ENCODE measurements at places on chromosomes 16 and 17.
A peak's percentile ranks its signal among the peaks of the same experiment; 100 is the strongest.

GRCh38 chr16:16154281-16154951 is 68.9 kb downstream of the ABCC6 start:
- no peak for DNase-seq

- no peak for DNase-seq
Measured at GRCh38 chr16:57526498-57526897, 9.9 kb downstream of the CCDC102A start.

DNA sequence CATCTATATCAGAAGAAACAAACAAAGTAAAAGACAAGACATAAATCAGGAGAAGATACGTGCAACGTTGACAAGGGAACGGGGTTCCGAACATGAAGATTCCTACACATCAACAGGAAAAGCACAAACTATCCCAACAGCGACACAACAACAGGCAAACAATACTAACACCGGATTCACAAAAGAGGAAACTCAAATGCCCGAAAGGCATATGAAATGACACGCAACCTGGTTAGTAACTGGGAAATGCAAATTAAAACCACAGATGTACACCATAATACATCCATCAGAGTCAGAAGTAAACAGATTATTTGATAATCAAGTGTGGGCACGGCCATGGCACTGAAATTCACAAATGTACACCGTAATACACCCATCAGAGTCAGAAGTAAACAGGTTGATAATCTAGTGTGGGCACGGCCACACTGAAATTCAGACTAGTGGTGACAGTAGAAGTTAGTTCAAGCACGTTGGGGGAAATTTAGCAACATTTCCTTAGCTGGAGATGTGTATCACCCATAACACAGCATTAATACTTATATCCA is 171.9 kb upstream of the RPH3AL start:
- no peak for DNase-seq

- DNase-seq: no peak
Measured at GRCh38 chr17:79657036-79657435, 46.2 kb upstream of the RBFOX3 start.

GRCh38 chr17:45092911-45093430 is 31.9 kb downstream of the NMT1 start:
- DNase-seq: no peak

DNA sequence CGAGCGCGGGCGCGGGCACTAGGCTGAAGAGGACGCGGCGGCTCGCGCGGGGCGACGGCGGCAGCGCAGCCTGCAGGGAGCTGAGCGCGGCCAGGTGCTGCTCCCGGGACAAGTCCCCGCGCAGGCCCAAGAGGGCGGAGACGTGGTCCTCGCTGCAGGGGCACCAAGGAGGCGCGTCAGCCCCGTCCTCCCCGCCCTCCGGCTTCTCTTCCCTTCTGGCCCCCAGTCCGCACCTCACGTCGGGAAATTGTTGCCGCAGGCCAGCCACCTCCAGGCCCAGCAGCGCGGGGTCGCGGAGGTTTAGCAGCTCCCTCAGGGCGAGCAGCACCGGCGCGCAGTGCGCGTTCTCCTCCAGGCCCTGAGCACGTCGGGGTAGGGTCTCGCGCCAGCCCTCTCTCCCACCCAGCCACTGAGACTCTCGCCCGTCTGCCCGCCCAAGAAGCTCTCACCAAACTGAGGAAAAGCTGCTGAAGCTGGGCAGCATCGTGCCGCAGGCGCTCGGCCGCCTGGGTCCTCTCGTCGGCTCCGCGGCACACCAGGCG is 761 bp upstream of the MATCAP1 start:
- DNase-seq: no peak

DNA sequence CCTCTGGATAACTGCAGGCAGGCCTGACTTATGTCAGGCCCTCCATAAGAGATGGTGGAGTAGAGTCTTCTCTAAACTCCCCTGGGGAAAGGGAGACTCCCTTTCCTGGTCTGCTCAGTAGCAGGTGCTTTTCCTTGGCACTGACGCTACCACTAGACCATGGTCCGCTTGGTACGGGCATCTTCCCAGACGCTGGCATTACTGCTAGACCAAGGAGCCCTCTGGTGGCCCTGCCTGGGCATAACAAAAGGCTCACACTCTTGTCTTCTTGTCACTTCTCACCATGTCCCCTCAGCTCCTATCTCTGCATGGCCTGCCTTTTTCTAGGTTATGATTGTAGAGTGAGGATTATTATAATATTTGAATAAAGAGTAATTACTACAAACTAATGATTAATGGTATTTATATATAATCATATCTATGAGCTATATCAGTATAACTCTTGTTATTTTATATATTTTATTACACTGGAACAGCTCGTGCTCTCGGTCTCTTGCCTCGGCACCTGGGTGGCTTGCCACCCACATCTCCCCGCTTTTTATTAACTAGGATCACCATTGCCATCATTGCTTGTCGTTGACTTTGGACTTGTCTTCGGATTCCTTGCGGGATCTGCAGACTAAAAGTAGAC is 59.8 kb upstream of the ARL4D start:
- peak; percentile 59 for DNase-seq

DNA sequence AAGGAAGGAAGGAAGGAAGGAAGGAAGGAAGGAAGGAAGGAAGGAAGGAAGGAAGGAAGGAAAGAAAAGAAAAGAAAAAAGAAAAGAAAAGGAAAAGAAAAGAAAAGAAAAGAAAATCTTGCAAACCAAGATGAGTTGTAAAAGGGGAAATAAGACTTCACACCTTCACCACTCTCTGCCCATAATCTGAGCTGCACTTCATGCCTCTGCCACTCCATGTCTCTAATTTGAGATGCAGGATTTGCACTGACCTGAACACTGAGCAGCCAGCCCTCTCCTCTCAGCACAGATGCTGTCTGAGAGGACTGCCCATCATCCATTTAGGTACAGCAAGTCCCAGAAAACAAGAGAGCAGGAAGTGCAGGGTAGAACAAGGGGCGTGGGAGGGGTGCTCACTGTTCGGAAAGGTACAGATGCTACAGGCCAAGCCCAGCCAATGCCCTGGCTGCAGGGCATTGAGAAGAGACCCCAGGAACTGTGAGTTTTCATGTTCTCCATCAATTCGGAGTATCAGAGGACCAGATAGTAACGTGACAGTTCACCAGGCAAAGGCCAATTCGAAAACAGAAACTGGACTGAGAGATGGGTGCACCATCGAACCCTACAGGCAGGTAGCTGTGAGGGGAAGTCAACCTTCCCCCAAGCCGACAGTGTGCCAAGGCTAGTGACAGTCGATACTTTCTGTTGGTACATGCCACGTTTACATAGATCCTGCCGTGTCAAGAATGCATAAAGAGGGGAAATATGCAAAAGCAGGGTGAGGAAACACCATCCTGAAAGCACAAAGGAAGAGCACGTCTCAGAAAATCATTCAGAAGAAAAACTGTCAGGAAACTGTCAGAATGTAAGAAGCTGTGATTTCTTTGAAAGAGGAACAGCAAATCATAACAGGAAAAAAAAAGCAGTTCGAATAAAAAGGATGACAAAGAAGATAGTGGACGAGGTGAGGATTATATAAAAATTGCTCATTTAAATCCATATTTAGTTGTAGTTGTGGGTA is 142.0 kb upstream of the RCVRN start:
- DNase-seq: no peak

DNA sequence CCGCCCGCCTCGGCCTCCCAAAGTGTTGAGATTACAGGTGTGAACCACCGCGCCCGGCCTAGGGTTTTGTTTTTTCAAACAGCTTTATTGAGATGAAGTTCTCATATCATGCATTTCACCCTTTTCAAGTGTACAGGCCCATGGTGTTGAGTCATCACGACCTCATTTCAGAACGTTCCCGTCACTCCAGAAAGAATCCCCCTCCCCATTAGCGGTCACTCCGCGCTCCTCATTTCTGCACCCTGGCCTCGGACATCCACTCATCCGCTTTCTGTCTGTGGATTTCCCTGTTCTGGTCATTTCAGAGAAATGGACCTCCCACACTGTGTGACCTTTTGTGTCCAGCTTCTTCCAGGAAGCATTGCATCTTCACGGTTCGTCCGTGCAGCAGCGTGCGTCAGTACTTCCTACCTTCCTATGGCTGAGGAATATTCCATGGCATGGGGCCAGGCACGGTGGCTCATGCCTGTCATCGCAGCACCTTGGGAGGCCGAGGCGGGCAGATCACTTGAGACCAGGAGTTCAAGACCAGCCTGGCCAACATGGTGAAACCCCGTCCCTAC is 135.2 kb upstream of the GSE1 start:
- no peak for DNase-seq

DNA sequence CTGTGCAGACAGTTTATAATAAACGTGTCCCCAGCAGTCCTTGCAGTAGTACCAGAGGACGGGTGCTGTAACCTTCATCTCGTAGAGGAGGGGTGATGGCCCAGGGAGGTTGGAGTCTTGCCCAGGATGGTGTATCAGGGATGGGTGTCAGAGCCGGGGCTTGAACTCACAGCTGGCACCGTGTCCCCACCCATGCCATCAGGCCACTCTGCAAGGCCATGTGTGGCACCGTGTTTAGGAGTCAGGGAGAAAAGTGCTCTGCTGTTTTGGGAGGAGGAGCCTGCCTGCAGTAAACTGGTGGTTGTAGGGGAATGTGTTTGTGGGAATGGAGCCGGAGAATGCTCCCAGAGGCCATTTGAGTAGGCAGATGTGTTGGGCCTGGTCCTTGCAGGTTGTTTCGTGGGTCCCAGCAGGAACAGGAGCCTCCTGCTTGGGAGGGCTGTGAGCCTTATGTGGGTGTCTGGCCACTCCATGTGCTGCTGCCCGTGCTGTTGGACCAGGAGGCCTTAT is 1.7 kb downstream of the ADORA2B start:
- no peak for DNase-seq

DNA sequence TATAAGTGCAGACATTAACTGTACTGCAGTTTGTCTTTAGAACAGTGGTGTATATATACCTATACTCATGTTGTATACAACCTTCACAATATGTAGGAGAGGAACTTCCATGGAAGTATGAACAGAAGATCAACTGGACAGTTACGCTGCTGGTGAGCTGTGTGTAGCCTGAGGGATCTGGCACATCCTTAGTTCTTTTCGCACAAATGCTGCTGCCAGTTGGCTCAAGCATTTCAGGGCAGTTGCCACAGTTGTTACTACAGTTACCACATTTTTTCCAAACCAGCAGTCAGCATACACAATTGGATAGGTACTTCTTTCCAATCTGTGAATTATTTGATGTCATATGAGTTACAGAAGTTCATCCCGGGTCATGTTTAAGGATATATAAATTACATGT is 539.6 kb upstream of the HSBP1 start:
- no peak for DNase-seq

- DNase-seq: no peak
Measured at GRCh38 chr16:80298676-80299075, 242.1 kb upstream of the DYNLRB2 start.

GRCh38 chr17:50381920-50382319 is 8.9 kb downstream of the EME1 start:
- DNase-seq: no peak

GRCh38 chr17:49511810-49512209 is 16.7 kb downstream of the NGFR start:
- no peak for DNase-seq

DNA sequence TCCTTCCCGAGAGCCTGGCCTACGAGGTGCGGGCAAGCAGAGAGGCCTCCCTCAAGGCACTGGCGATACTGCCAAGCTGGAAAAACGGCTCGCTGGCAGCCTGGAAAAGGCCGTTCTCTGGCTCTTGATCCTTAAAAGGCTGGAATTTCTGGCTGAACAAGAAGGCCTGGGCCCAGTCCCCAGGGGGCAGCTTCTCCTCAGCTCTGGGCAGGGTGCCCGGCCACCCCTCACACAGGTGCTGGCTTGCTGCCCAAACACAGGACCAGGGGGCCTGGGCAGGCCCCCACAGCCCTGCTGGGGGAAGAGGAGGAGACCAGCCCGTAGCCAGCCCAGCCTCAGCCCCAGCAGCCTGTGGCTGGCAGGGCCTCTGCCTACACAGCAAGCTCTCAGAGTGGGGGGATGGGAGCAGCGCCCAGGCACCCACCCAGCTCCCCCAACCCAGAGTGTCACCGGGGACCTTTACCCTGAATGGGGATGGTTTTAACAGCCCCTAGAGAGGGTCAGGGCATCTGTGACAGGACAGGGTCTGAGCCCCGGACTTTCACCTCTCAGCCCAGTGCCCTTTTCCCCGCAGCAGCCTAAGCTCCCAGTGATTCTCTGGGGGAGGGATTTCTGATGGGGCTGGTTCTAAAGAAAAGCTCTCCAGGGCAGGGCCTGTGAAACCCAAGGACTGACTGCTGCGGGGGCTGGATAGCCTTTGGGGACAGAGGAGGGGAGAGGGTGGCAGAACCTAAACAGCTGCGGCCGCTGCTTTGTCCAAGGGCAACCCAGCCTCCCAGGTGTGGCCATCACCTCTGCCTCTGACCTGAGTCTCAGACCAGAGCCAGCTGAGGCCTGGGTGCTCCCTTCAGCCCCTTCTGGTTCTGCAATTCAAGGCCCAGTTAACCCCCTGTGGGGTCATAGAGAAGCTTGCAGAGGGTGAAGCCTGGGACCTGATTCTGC is 38.6 kb upstream of the TOB1 start:
- no peak for DNase-seq

- DNase-seq: no peak
Measured at GRCh38 chr17:61280851-61281250, 118.8 kb upstream of the TBX2 start.

- DNase-seq: no peak
Measured at GRCh38 chr17:62756198-62756597, 51.9 kb downstream of the MARCHF10 start.

- no peak for DNase-seq
Measured at GRCh38 chr16:14409563-14409962, 220.5 kb downstream of the PARN start.

DNA sequence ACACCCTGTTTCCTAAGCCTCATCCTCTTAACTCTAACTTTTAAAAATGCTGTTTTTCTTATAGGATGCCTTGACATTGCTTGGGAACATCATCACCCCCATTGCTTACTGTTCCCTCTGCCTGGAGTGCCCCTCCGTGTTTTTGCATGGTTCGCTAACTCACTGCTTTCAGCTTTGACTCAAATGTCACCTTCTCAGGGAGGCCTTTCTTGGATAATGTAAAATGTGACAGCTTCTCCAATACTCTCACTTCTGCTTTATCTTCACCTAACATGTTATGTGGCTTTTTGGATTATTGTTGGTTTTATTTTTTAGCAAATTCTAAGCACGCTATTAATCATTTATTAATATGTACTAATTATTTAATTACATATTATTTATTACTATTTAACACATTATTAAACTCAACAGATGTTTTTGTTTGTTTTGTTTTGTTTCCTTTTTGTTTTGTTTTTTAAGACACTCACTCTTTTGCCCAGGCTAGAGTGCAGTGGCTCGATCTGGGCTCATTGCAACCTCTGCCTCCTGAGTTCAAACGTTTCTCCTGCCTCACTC is 3.8 kb downstream of the CRYM start:
- DNase-seq: no peak

DNA sequence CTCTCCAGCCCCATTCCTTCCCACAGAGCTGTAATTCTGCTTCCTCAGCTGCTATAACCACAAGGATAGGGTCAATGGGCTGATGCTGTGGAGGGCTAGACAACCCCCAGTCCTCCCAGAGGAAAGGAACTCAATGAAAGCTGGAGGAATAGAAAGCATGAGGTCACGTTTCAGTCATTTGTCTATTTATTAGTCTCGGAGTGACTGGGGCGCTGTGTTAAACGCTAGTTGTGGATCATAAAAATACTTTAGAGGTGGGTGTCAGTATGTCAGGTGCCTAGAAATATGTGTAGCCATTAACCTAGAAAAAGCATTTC is 787 bp upstream of the CCL3L1 start:
- DNase-seq: no peak

All from stimulated activated CD4-positive, alpha-beta T cell treated with anti-CD3 and anti-CD28 coated beads, Interleukin-12 subunit alpha, Interleukin-12 subunit beta, amount 100 ng/mL, for 48 hours (primary cell).